ENCODE measurements at places on chromosomes 2 and 18.

DNA sequence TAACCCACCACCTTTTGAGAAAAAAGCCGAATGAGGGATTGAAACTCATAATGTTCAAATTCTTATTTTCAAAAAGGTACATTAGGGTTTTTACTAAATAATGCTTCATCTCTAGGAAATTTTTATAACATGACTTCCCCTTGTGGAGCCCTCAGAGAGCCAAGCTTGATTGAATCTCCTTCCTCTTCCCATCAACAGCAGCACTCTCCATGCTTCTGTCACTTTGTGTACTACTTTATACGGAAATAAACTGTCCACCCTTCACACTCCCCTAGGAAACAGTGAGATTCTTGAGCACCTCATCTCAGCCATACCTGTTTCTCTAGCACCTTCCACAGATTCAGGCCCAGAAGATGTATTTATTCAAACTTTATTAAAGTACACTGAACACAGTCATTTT lies 51.8 kb downstream of the TFPI start:
- no peak for DNase-seq

DNA sequence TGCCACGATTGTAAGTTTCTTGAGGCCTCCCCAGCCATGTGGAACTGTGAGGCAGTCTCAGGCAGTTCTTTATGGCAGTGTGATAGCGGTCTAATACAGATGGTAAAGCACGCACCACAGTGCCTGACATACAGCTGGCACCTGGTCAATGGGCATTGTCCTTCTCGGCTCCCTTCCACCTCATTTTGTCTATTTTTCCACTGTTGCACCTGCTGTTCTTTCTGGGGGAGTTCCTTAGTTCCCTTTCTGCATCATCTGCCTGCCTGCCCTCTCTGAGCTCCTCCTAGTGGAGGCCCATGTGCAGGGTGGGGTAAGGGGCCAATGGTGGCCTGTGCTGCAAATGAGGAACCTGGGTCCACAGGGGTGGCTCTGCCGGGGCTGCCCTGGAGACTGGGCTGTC lies 157.6 kb downstream of the LPIN1 start:
- no peak for DNase-seq

DNA sequence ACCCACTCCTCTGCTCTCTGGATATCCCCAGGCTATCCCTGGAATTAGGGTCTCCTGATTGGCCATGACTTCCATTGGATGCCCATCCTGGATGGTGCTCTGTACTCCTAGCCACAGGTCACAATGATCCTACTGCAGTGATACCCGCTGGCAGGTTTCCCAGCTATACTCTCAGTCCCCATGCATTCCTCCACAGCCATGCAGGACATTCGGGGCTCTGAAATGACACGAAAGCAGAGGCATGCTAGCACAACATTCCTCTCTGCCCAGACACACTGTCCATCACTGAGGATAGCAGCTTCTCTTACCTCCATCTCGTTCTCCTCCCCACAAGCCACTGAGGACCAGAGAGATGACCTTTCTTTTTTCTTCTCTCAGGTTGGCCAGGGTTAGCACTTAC lies 51.7 kb upstream of the SPATS2L start:
- no peak for DNase-seq

DNA sequence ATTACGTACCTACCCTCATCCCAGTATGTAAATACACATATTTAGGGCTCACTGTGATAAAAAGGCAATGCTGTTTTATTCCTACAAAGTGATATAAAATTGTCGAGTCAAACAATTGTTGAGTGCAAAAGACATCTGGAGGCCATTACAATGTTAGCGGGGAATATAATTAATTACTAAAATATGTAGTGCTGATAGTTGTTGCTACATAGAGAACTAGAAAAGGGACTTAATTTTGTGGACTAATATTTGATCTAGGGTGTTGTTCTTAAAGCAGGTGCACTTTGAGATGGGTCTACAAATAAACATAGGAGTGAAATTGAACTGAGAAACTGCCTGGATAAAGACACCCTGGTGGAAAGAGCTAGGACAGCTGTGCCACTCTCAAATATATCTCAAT lies 300.1 kb downstream of the NOL4 start:
- no peak for DNase-seq

GRCh38 chr18:59950215-59950944 lies 50.6 kb downstream of the PMAIP1 start:
- no peak for DNase-seq

DNA sequence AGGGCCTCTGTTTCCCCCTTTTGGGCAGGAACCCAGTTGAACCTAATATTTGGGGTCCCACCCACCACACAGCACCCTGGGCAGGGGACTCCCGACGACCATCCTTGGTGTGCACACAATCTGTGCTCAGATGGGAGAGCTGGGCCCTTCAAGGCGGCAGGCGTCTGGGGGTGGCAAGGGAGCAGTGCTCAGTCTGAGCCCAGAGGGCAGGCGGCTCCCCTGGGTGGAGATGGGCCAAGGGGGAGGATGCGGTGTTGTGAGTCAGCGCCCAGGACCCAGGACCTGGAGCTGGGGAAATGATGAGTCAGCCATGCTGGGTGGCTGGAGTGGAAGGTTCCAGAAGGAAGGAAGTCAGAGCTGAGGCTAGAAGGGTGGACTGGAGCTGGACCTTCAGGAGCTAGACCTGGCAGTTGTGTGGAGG lies 3.8 kb downstream of the PROM2 start:
- DNase-seq, result no peak

DNA sequence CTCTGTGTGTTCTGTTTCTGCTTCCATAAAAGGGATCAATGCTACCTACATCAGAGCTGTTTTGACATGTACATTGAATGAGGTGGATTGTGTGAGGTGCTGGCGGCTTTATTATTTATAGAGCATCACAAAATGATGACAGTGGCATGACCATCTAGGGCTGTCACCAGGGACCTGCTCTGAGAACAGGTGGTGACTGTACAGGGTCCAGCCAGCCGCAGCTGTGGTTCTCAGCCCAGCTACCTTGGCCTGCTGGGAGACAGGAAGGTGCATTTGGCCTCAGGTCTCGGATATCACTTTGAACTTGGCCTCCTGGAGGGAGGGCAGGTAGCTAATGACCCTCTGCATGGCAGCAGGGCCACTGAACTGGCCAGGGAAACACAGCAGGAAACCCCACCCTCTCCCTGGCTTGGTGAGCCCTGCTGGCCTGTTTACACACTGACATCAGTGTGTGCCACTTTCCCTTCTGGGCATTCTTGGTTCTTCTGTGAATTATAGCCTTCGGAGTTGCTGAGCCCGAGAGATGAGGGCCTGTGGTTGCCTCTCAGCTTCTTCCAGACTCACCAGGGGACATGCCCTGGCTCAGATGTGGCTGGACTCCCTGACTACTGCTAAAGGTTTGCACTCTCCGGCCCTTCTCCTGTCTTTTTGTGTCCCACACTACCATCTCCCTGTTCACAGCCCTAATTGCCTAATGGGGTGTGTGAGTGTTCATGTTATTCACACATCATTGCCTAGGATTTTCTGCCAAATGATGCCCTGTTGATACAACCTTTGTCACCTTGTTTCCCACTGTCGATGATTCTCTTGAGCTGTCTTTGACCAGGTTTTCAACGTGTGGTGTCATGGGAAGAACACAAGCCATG lies 109.2 kb upstream of the RAB12 start:
- no peak for DNase-seq

- DNase-seq, result no peak
Measured at GRCh38 chr2:171553858-171554257, 31.6 kb downstream of the CYBRD1 start.

DNA sequence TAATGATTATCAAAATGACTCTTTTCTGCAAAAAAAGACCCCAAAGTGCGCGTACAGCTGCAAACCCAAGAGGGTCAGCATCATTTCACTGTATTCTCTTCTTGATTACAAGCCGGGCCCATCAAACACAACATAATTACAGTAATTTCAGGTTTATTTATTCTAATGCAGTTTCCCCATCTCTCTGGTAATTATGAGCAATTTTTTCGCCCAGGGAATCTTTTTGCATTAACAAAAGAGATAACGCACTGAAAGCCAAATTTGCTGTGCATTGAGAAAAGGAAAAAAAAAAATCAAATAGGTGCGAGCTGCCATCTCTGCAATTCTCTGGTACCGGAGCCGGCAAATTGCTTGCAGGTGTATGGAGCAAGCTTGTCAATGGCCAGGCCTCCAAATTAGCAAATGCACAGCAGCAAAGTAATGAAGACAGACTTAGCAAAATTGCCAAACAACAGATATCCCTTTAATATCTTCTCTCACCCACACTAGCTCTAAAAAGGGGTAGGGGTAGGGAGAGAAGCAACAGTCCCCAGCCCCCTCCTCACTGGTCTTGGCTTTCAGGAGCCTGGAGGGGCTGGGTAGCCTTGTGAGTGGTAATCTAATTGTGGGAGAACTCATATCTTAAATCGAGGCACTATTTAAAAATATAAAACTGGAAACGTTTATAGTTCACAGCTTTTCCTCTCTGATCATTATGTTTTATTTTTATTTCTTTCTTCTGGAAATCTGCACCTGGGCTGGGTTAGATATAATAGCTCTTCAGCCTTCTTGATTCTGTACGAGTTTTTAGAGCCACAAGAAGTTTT lies 6.7 kb downstream of the DLX1 start:
- no peak for DNase-seq

DNA sequence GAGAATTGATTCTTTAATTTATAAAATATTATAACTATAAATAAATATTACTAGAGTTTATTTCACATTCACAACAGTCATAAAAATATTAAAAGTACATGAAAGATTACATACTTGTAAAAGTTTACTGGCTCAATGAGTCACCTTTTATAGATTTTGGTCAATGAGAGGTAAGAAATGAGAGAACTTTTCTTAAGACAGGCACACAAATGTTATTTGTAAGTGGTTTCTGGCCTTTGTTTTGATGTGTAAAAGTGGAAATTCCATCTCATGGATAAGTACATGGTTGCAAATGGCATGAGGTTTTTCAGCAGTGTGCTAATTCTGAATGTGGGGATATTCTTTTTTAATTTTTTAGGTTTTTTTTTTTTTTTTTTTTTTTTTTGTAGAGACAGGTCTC lies 63.8 kb downstream of the TTC27 start:
- DNase-seq, result no peak

- DNase-seq, result peak; percentile 75
Measured at GRCh38 chr18:8084160-8084559, 517.0 kb downstream of the PTPRM start.

DNA sequence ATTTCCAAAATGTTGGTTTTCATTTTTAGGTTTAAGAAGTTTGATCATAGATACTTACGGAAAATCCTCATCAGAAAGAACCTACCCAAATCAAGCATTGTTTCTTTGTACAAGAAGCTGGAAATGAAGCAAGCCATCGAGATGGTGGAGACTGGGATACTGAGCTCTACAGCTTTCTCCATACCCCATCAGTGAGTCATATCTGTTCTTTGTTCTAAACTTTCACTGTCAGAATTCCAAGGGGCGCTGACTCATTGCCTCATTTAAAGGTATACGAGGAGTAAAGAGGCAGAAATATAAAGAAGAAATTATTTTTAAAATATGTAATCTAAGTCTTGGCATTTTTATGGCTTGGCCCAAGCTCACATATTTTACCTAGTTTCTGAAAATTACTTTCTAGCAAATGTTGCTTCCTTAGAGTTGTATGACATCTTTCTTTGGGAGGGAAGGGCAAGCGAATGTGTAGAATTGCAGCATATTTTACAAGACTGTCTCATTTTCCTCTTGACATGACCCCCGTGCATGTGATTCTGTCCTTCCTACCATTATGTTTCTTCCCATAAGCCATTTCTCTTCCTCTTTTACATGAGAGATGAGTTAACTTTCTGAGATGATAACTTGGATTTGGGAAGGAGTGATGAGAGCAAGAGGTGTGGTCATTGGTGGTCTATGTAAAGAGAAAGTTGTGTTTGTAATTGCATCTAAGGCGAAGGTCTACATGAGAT lies 41.2 kb downstream of the SLC9A4 start:
- peak; percentile 92 for DNase-seq

DNA sequence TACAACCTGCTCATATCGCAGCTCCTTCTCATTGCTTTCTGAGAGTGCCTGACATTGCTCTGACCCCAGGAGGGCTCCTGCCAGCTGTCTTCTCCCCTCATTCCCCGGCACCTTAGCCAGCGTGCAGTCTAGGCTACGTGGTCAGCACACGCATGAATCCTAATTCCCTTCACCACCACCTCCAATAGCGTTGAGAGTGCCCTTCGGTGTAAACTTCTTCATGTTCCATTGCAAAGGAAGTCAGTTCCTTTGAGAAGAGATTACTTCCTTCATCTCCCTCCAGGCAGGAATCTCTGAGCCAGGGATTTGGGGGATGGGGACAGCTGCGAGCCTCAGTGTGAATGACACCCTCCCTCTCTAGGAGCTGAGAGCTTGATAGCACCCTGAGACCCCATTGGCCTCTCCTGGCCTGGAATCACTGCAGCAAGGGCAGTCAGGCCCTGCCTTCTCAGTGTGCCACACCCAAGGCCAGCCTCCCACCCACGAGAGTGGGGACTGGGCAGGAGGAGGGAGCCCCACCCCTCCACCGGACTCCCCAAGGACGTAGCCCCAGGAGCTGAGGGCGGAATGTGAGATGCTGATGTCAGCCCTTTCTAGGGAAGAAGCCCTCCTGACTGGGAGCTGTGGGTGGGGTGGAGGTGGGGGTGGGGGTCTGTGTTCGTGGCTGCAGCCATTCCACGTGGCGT lies 53.4 kb downstream of the SLC66A2 start:
- DNase-seq, result no peak

DNA sequence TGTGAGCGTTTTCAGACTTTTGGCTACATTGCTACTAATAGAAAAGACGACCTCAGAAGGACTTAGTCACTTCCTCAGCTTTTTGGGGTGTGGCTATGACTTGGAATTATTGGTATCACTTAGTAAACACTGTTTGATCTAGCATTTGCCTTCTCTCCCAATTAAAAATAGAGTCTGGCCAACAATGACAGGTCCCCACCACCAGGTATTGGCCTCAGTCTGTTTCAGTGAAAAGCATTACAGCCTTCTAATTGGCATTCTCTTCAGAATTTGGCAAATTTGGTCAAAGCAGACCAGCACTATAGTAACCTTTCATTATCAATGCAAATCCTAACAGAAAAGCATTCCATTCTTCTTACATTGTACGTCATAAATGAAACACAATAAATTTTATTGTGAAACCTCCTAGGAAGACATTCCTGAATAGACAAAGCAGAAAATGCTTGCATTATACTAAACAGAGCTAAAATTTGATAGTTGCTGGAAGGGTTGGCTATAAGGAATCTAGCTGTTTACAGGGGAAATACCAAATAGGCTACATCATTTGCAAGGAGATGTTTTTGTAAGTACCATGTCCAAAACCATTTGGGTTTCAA lies 613.9 kb downstream of the IRS1 start:
- DNase-seq, result peak; percentile 17

- DNase-seq, result no peak
Measured at GRCh38 chr2:234650911-234651310, 154.0 kb upstream of the ARL4C start.

Data from lung microvascular endothelial cell (primary cell).